ENCODE measurements at places on chromosomes 16 and 17. TPM values are rescaled to one million over a fixed set of nuclear protein-coding genes. Genes with fewer than 3 reads are reported as not detected.

The MPP2 gene
- 0.89 TPM for total RNA-seq

The LAT gene
- 26.8 TPM for total RNA-seq

The NCBP3 gene
- total RNA-seq = 16.5 TPM

The WNT3 gene
- 0.14 TPM for total RNA-seq

The TMEM238L gene
- 51.2 TPM for total RNA-seq

The KRT24 gene
- total RNA-seq = 1.8 TPM

The ABCC12 gene
- not detected for total RNA-seq

The KRTAP4-6 gene
- total RNA-seq = not detected

The NPIPB9 gene
- total RNA-seq = not detected

The PGP gene
- 25.0 TPM for total RNA-seq

The HID1 gene
- 79.1 TPM for total RNA-seq

The KRT33B gene
- not detected for total RNA-seq

The PTRH2 gene
- total RNA-seq = 14.1 TPM

- H3K4me3 ChIP-seq = no peak overlapping the region
- H3K4me1 ChIP-seq = no peaks in the 10 kb centered on the region
Measured at GRCh38 chr17:78602246-78602645, 25.1 kb upstream of the DNAH17 start.

DNA sequence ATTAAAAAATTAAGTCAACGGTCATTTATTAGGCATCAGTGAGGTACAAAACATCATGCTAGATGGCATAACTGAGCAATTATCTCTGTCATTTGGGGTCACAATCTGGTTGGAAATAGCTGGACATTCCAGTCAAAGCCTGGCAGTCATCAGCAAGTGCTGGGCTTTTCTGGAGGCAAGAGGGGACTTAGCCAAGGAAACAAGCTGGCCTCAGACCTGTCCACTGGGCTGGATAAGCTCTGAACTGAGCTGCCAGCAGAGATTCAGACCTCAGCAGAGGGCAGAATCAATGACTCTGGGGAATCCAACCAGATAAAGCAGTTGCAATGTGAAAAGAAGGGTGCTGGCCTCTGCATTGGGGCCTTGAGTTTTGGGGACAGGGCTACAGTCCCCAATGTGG is 161.9 kb upstream of the NOL11 start:
- no peak overlapping the region for H3K4me3 ChIP-seq
- peaks cover 11% of the 10 kb centered on the region for H3K4me1 ChIP-seq
- no peaks in the 10 kb centered on the region for H3K27me3 ChIP-seq
- no peak for DNase-seq
- H3K36me3 ChIP-seq = peaks cover 4% of the 10 kb centered on the region

GRCh38 chr17:957856-958421 is 21.6 kb downstream of the NXN start:
- peak; percentile 46 for DNase-seq
- no peaks in the 10 kb centered on the region for H3K27me3 ChIP-seq
- no peaks in the 10 kb centered on the region for H3K36me3 ChIP-seq
- H3K4me3 ChIP-seq = no peak overlapping the region

GRCh38 chr17:42651392-42651791 is 7.7 kb upstream of the TUBG2 start:
- H3K4me3 ChIP-seq = no peak overlapping the region
- H3K27me3 ChIP-seq = no peaks in the 10 kb centered on the region
- H3K27ac ChIP-seq = no peak overlapping the region
- no peak for DNase-seq
- H3K36me3 ChIP-seq = no peaks in the 10 kb centered on the region

- H3K27me3 ChIP-seq = no peaks in the 10 kb centered on the region
- peak overlapping the region; percentile 79 for H3K27ac ChIP-seq
- H3K36me3 ChIP-seq = no peaks in the 10 kb centered on the region
- H3K4me1 ChIP-seq = peaks cover 29% of the 10 kb centered on the region
Measured at GRCh38 chr16:14186795-14187221, 115.7 kb downstream of the MRTFB start.

DNA sequence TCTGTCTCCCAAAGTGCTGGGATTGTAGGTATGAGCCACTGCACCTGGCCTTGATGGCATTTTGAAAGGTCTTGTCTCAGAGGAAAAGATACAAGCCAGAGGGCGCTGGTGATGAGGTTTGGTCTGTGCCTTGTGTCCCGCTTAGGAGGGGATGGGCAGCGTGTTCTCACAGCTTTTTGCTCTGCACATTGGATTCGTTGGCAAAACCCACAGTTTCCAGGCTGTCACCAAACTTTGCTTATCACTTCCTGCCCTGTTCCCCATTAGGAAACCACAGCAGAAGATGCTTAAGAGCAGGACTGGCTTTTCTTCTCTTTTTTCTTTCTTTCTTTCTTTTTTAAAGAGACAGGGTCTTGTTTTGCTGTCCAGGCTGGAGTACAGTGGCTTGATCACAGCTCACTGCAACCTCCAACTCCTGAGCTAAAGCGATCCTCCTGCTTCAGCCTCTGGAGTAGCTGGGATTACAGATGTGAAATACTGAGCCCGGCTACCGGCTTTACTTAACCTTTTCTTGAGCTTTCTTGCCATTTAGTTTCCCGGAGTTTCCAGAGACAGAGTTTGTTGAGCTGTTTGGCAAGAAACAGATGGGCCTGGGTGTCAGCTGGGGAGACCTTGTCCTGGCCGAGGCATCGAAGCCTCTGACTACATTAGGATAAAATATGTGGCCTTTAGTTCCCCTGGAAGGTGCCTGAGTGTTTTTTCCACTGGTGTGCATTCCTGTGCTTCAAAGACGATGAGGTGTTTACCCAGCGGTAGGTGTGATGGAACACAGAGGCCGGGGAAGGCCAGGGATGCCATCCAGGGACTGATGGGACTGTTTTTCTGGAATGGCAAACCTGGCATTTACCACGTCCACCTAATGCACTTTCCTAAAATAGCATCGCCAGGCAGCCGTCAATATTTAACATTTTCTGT is 112.9 kb downstream of the ABCC1 start:
- DNase-seq = no peak
- peaks cover 53% of the 10 kb centered on the region for H3K4me1 ChIP-seq
- no peak overlapping the region for H3K4me3 ChIP-seq

- H3K36me3 ChIP-seq = no peaks in the 10 kb centered on the region
- no peak for DNase-seq
- H3K4me3 ChIP-seq = no peak overlapping the region
- H3K27me3 ChIP-seq = no peaks in the 10 kb centered on the region
- no peak overlapping the region for H3K27ac ChIP-seq
- no peaks in the 10 kb centered on the region for H3K4me1 ChIP-seq
Measured at GRCh38 chr16:65697065-65697464, 575.2 kb upstream of the CDH11 start.

- no peaks in the 10 kb centered on the region for H3K4me1 ChIP-seq
- H3K27me3 ChIP-seq = no peaks in the 10 kb centered on the region
Measured at GRCh38 chr16:73414638-73415037, 366.7 kb upstream of the ZFHX3 start.

DNA sequence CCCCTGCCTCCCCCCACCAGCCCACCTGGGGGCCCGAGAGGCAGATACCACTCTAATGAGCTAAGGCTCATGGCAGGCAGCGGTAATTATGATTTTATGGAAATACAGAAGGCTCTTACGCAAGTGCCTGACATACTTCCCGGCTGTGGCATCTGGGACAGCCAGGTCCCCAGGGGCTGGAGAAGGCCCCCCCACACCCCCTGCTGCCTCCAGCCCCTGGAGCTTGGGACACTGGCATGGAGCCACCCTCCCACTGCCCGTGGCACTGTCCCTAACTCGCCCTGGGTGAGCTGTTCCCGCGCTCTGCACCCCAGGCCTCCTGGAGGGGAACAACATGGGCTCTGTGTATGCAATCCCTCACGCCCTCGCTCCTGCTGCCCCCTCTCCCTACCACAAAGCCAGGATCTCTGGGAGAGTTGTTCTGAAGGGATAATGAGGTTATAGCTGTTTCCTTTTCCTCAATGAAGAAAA is 5.4 kb upstream of the STAC2 start:
- H3K4me3 ChIP-seq = no peak overlapping the region
- peaks cover 3% of the 10 kb centered on the region for H3K27me3 ChIP-seq
- no peak for DNase-seq
- H3K36me3 ChIP-seq = no peaks in the 10 kb centered on the region

GRCh38 chr16:47309581-47310312 is 151.1 kb downstream of the ITFG1 start:
- no peak overlapping the region for H3K27ac ChIP-seq
- peaks cover 31% of the 10 kb centered on the region for H3K36me3 ChIP-seq
- DNase-seq = no peak
- H3K4me3 ChIP-seq = no peak overlapping the region

DNA sequence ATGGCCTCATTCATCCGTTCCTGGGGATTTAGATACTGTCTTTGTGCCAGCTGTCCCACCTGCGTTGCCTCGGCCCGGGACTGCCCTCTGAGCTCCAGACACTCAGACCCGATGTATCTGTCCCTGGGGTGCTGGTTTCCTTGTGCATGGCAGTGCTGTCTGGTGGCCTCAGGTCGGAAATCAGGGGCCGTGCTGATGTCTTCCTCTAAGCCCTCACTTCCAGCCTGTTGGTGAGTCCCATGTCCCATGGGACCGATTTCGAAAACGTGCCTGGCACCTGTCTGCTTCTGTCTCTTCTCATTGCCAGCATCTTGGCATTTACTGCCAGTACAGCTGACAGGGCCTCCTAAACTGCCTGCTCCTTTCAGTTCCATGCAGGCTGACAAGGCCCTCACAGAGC is 22.1 kb downstream of the NT5M start:
- H3K27ac ChIP-seq = no peak overlapping the region
- peaks cover 36% of the 10 kb centered on the region for H3K36me3 ChIP-seq
- H3K27me3 ChIP-seq = no peaks in the 10 kb centered on the region
- H3K4me3 ChIP-seq = no peak overlapping the region

- H3K27ac ChIP-seq = no peak overlapping the region
- no peak for DNase-seq
- H3K4me1 ChIP-seq = no peaks in the 10 kb centered on the region
- no peak overlapping the region for H3K4me3 ChIP-seq
- no peaks in the 10 kb centered on the region for H3K36me3 ChIP-seq
- no peaks in the 10 kb centered on the region for H3K27me3 ChIP-seq
Measured at GRCh38 chr17:9893411-9894012, 11.6 kb downstream of the RCVRN start.

DNA sequence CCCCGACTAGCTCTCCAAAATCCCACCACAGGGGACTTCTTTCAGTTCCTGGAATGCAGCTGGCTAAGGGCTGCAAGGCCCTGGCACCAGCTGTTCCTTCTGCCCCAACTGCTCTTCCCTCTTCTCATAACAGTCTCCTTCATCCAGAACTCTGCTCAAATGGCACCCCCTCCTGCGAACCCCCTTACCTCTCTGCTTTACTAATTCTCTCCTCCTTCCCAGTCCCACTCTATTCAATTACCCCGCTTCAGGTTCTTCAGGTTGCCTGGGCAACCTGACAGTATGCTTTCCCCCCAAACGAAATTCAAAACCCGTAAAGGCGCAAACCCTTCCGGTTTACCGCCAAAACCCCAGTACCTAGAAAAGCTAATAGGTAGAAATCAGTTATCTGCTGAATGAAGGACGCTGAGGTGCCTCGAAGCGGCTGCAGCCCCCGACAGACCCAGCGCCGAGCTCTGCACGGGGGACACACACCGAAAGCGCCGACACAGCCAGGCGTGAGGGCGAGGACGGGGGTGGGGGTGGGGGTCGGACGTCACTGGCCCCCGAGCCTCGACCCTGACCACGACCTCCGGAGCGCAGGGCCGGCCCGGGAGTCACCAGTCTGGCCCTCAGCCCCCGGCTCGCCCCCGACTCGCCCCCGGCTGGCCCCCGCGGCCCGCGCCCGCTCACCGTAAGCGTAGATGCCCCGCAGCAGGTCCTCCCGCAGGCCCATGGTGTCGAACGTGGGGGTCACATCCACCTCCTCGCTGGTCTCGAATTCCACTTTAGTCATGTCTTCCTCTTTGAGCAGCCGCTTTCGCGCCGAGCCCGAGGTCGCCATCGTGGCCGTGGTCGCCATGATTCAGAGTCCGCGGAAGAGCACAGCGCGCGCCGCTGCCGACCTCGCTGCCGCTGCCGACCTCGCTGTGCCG is 550 bp downstream of the EIF4A3 start:
- no peak for DNase-seq
- peaks cover 40% of the 10 kb centered on the region for H3K4me1 ChIP-seq
- peak overlapping the region; percentile 99 for H3K27ac ChIP-seq
- H3K4me3 ChIP-seq = peak overlapping the region; percentile 87

- H3K4me1 ChIP-seq = peaks cover 92% of the 10 kb centered on the region
- H3K27me3 ChIP-seq = no peaks in the 10 kb centered on the region
- H3K36me3 ChIP-seq = no peaks in the 10 kb centered on the region
- H3K4me3 ChIP-seq = no peak overlapping the region
- no peak for DNase-seq
Measured at GRCh38 chr16:57192146-57192545, 6.0 kb downstream of the RSPRY1 start.

- H3K36me3 ChIP-seq = no peaks in the 10 kb centered on the region
- no peak overlapping the region for H3K27ac ChIP-seq
- no peak for DNase-seq
Measured at GRCh38 chr17:55570391-55570790, 59.1 kb upstream of the SMIM36 start.

DNA sequence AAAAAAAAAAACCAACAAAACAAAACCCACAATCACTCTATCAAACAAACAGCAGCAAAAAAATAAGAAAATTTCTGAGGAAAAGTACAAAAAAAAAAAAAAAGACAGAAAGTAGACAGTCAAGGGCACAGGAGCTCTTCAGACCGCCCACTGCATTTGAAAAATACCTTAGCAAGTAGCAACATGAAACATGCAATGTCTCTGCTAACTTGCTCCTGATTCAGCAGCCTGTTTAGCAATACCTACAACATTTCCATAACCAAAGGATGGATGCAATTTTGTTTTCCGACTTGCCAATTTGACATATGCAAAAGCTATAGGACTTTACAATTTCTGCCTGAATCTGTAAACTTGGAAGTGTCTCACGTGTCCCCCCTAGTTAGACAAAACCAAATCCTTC is 57.4 kb downstream of the SYNRG start:
- H3K27ac ChIP-seq = no peak overlapping the region
- no peaks in the 10 kb centered on the region for H3K4me1 ChIP-seq
- H3K4me3 ChIP-seq = no peak overlapping the region
- DNase-seq = no peak

- H3K4me3 ChIP-seq = no peak overlapping the region
- H3K27ac ChIP-seq = peak overlapping the region; percentile 84
- DNase-seq = no peak
- peaks cover 37% of the 10 kb centered on the region for H3K4me1 ChIP-seq
- no peaks in the 10 kb centered on the region for H3K27me3 ChIP-seq
Measured at GRCh38 chr17:82568997-82569393, 49.5 kb downstream of the FOXK2 start.

DNA sequence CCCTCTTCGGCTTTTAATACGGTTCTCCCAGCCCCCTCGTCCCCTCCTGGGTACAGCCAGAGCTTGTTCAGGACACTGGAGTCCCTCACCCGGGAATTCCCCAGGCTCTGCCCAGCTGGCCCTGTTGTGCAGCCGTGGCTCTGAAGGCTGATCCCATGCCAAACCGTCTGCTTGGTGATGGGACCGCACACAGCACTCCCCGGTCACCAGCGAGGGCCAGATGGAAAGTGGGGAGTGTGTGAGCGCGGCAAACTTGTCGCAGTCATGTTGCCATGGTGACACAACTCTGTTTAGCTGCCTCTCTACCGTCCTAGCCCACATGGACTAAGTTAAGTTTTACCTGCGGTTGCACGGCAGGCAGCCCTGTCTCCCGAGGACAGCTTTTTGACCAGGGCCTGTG is 107.9 kb downstream of the RAP1GAP2 start:
- H3K27ac ChIP-seq = peak overlapping the region; percentile 70
- no peak overlapping the region for H3K4me3 ChIP-seq
- peaks cover 24% of the 10 kb centered on the region for H3K36me3 ChIP-seq
- H3K4me1 ChIP-seq = peaks cover 45% of the 10 kb centered on the region

- no peaks in the 10 kb centered on the region for H3K27me3 ChIP-seq
- peaks cover 75% of the 10 kb centered on the region for H3K4me1 ChIP-seq
- H3K4me3 ChIP-seq = peak overlapping the region; percentile 36
Measured at GRCh38 chr17:17700251-17700969, 19.2 kb downstream of the RAI1 start.
